Colonic mucosa (tissue), 4 donors: ENCODE measurements at places on chromosomes 7 and 10. TPM values are rescaled to one million over a fixed set of nuclear protein-coding genes. Genes with fewer than 3 reads are reported as not detected.

- no peak for DNase-seq
Observed at GRCh38 chr7:134317434-134317833, 704 bp upstream of the SLC35B4 start.

DNA sequence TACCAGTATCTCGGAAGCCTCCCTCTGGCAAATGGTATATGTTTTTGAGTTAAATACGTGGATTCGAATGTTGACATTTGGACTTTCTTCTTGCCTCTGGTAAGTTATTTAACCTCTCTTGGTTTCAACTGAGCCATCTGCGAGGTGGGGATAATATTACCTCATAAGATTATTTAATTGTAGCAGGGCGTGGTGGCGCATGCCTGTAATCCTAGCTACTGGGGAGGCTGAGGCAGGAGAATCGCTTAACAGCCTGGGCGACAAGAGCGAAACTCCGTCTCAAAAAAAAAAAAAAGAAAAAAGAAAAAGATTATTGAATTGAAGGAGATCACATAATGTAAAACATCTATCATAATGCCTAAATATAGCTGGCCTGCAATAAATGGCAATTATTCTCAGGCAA is 396 bp upstream of the TAF5 start:
- peak; percentile 23 for DNase-seq

DNA sequence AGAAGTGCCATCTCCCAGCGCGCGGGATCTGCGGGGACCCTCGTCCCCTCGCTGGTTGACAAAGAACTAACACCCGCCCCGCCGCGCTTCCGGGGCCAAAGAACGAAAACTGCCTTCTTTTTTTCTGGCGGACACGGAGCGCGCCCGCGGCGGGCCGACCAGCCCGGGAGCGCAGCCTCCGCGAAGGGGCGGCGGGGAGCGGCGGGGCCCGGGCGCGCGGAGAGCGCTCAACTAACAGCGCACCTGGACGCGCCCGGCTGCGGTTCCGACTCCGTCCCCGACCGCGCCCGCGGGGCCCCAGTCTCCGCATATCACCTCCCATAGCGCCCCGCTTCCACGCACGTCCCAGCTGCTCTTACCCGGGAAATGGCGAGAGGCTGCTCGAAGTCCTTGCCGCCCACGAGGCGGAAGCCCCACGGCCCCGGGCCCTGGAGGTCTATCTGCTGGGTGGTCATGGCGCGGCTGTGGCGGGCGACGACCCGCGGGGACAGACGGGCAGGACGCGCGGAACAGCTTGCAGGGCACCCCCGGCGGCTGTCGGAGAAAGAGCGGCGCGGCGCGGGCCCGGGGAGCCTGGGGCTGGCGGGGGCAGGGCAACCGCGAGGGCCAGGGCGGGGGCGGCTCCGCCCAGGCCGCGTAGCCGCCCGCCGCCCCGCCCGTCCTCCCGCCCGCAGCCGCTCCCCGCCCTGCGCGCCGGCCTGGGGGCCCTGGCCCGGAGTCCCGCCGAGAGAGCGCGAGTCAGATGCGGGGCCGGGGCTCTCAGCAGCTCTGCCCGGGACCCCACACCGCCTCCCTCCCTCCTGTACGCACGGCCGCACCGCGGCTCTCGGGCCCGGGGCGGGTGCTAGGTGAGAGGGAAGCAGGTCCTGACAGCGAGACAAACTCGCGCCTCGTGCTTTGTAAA is at the start of gene PDLIM1:
Gene PDLIM1 (minus strand): TSS at position 543 of the 904 bp plus-strand sequence. CDS start 88 bp downstream, at position 455.
- peak; percentile 86 for DNase-seq

DNA sequence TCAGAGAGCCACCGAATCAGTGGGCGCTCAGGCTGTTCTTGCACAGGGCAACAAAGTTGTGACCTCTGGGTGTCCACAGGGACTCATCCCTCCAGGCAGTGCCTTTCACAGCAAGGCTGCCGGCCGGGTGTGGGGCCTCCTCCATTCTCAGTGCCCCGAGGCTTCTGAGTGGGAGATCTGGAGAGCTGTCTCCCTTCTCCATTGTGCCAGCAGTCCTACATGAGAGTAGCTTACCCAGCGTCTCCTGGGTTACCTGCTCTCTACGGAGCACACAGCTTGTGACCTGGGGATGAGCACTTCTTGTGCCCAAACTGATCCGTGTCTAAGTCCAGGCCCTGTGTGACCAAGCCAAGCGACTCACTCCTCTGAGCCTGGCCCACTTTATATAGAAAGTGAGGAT is 240.9 kb upstream of the GRB10 start:
- DNase-seq: peak; percentile 13

DNA sequence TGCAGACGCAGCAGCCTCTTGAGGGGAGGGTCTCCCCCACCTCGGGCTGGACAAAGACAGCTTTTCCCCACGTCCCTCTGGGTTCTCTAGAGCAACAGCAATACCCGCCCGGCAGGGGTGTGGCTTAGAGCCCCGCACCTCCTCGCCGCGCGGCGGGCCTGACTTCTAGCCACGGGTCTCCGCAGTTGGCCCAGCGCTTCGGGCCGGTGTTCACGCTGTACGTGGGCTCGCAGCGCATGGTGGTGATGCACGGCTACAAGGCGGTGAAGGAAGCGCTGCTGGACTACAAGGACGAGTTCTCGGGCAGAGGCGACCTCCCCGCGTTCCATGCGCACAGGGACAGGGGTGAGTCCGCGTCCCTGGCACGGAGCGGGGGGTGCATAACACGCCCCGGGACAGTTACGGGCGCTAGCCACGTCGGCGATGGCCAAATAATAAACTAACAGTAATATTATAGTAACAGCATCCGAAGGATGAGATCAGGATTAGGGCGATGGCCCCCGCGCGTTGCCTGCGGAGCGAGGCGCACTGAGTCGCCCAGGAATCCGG is 1.2 kb downstream of the CYP2E1 start:
- DNase-seq: no peak

The VAX1 gene
- total RNA-seq: not detected

The C1GALT1 gene
- total RNA-seq: 39.4 TPM

The C10orf105 gene
- total RNA-seq: 0.07 TPM
